Fibroblast of villous mesenchyme (primary cell): ENCODE measurements at places on chromosomes 11 and 22. TPM values are rescaled to one million over a fixed set of nuclear protein-coding genes. Genes with fewer than 3 reads are reported as not detected.

The MYOD1 gene
- total RNA-seq: under 0.01 TPM in 1 of 2 replicates, not detected in the other

The OR52N4 gene
- not detected in 2 replicates for total RNA-seq

DNA sequence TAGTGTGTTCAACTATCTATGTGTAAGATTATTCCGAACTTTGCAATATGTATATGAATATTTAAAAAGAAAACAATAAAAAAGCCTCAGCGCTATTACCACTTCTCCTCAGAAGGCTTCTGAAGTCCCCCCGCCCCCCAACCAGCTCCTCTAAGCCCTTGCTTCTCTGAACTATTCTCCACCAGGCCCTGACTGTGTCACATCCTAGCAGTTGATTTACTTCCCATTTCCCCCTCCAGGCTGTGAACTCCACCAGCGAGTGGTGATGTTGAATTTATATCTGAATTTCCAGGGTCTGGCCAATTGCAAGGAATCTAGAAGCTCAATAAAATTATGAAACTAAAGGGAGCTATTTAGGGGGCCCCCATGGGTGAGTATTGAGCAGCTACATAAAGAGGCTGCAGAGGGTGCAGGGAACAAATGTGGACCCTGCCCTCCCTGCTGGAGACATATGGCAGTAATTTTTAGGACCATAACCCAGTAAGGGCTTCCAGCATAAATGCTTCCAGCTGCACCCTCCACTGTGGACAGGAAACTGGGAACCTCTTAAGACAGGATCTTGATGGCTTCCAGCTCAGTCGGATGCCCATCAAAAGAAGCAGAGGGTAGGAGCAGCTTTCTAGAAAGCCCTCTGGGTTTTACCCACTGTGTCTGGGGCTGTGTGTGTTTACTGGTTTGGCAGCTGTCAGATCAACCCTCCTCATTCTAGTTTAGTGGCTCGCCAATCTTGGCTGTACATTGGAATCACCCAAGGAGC, 81.4 kb downstream of the TIMP3 start:
- DNase-seq: no peak

DNA sequence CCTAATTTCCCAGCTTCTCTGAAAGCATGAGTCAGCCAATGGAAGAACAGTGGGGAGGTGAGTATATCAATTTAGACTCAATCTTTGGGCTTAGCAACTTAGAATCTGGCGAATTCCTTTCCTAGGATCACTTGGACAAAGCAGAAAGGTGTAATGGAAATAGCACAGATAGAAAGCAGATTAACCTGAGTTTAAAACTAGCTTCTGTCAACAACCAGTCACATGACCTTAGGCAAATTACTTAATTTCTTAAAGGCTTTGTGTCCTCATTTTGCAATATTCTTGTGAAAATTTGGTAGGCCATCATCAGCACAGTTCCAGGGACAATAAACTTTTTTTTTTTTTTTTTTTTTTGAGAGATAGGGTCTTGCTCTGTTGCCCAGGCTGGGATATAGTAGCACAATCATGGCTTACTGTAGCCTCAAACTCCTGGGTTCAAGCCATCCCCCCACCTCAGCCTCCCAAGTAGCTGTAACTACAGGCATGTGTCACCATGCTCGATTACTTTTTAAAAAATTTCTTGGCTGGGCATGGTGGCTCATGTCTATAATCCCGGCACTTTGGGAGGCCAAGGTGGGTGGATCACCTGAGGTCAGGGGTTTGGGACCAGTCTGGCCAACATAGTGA, 40.8 kb upstream of the PCF11 start:
- no peak for DNase-seq

- peak; percentile 84 for DNase-seq
Measured at GRCh38 chr11:34044664-34045485, 6.7 kb upstream of the CAPRIN1 start.
